ENCODE measurements at places on chromosomes 7 and 10.

GRCh38 chr10:3775696-3776551 lies 9.1 kb downstream of the KLF6 start:
- no peak for DNase-seq

- DNase-seq, result no peak
Measured at GRCh38 chr7:38977685-38978084, at the start of gene POU6F2. TSS of gene POU6F2 (plus strand) at chr7:38977909. CDS start at chr7:38977954, 45 bp downstream.

- DNase-seq, result no peak
Measured at GRCh38 chr7:143289421-143289820, 1.3 kb downstream of the CASP2 start.

DNA sequence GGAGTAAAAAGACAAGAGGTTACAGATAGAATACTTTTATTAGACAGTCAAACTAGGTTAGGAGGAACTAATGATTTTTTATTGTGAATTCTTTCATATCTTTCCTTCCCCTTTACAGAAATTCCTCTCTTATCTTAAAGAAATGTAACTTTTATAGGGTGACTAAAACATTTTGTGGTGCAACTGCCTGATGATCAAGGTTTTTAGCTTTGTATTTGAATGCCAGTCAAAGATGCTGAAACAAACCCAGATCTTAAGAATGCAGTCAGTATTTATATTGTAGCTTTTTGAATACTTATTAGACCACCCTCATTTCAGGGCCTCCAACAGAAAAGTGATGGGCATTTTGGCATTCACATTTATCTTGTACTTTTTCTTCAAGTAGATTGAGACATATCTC lies 27.4 kb downstream of the TAX1BP1 start:
- DNase-seq, result no peak

DNA sequence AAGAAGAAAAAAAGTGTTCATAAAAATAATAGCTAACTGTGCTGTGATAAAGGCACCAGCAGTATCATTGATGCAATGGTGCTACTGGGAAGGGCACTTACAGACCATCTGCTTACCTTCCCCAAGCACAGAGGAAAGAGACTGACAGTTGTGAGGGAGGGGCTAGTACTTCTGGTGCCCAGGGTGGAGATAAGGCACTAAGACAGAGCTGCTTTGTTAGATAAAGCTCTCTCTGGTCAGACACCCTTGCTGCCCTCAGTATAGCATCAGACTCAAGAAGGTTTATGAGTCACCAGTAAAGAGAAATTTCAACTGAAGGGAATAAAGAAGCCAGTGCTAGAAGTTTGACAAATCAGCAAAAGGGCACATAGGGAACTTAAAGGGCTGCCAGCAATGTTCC lies 325.6 kb downstream of the HPSE2 start:
- DNase-seq, result no peak

DNA sequence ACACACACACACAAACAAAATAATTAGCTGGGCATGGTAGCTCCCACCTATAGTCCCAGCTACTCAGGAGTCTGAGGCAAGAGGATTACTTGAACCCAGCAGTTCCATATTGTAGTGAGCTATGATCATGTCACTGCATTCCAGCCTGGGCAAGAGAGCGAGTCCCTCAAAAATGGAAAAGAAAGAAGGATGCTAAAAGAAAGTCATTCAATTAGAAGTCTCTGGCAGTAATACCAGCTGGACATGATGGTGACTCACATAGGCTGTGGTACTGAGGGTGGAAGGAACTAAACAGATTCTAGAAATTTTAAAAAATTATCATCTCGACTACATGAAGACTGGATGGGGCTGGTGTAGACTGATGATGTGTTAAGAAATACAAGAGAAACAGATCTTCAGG lies 385.3 kb downstream of the ETV1 start:
- DNase-seq, result no peak

- no peak for DNase-seq
Measured at GRCh38 chr10:128643658-128644057, 517.4 kb upstream of the MKI67 start.

GRCh38 chr10:24642921-24643678 lies 80.6 kb downstream of the ARHGAP21 start:
- peak; percentile 63 for DNase-seq

- peak; percentile 35 for DNase-seq
Measured at GRCh38 chr7:116733924-116734580, 62.1 kb downstream of the MET start.

DNA sequence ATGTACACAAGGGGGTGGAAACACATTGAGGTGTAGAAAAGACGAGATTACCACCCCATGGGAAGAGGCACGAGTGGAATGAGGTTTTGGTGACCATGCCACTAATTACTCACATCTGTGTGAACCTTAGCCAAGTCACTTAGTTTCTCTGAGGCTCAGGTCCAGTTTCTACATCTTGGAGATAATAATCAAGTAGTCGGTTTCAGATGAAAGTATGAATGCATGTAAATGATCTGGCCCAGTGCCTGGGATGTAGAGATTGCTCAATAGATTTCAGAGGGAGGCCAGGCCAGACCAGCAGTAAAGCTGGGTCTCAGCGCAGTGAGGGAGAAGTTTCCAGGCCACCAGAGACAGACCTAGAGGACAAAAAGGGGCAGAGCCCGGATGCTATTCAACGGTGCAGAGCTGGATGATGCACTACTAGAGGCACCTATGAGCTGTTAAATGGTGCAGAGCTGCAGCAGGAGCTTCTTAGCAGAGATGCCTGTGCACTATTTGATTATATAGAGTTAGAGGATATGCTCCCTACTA lies 725.1 kb downstream of the GRID1 start:
- DNase-seq, result no peak

DNA sequence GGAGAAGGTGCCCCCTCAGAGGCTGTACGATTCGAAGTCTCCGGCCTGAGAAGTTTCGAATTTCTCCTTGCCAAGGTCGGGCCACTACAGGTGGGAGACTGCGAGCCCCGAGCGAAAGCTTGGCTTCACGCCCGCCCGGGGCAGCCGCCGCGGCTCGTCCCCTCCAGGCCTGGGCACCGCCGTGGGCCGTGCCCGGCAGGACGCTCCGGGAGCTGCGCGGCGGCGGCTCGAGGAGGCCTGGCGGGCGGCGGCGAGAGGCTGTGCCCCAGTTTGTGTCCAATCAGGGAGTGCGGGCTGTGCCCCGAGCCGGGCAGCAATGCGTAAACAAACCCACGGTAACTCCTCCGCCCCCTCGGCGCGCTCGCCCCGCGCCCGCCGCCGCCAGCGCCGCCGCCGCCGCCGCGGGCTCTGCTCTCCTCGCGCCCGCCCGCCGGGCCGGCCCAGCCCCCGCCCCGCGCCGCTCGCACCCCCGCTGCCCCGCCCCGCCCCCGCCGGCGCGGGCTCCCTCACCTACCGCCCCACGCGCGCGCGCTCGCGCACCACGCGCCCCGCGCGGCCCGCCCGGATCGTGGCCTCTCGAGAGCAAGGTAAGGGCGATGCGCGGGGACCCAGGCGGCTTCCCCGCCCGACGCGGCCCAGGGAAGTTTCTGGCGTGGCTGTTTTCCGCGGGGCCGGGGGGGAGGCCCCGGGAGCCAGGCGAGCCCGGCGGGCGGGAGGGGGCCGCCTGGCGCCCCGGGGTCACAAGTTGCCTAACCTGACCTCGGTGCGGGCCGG lies 57.8 kb upstream of the PCGF5 start:
- peak; percentile 17 for DNase-seq

DNA sequence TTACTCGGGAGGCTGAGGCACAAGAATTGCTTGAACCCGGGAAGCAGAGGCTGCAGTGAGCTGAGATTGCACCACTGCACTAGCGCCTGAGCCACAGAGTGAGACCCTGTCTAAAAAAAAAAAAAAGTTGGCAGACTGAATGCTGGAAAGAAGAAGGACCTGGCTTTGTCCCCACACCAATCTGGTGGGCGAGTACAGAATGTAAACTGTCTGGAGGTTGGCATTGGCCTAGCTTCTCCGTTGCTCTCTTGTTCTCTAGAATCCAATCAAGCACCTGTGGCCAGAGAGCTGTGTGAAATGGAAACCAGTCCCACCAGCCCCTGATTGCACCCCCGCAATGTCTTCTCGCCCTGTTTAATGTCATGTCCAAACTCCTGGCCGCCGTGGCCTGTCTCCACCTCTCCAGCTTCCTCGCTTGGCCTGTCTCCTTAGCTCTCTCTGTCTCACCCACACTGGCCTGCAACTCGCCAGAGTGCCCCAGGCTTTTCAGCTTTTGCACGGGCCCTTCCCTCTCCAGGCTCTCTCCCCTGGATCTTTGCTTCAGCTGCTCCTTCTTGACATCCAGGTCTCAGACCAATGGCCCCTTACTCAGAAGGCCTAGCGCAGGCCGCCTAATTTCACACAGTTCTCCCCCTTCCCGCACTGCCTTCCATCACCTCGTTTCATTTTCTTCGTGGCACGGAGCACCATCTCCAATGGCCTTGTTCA lies 670 bp upstream of the AGK start:
- no peak for DNase-seq

GRCh38 chr10:89159761-89160160 lies 47.4 kb downstream of the CH25H start:
- no peak for DNase-seq

GRCh38 chr7:44756904-44757303 lies 8.3 kb downstream of the ZMIZ2 start:
- DNase-seq, result no peak

DNA sequence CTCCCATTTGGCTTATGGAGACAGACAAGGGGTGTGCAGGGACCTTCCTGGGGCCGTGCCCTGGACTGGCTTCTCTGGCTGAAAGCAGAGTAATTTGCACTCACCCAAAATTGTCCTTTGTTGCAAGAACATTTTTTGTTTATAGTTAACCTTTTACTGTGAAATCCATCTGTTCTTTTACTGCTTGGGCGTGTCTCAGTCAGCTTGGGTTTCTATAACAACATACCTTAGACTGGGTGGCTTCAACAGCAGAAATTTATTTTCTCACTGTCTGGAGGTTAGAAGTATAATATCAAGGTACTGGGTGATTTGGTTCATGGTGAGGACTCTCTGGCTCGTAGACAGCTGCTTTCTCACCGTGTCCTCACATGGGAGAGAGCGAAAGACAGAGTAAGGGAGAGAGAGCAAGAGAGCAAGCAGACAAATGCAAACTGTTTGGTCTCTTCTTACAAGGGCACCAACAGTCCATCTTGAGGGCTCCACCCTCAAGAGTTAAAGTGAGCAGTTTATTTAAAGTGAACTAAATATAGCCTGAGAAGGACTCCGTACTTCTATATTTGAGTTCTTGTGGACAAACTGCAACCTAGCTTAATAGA lies 131.0 kb upstream of the NPY start:
- no peak for DNase-seq

DNA sequence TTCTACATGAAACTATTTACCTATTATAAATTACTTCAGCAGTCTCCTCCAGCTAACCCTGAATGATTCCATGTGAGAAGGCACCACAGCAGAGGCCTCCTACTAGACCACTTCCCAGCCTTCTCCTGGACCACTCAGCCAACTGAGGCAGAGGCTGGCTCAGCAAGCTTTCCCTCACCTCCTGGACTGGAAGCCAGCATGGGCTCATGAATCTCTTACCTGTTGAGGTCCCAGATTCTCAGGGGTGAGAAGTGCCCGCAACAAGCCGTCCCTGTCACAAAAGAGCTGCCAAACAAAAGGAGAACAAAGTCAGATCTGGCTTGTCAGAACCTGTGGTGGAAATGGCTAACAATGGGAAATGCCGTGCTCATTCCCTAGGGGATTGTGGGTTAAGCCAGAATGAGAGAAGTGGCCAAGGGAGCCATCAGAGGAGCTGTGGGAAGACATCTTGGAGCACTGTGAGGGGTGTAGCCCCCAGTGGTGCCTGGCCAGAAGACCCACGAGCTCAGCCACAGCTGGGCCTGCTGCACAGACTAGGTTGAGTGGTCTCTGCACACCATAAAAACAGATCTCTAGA lies 36.5 kb downstream of the DPCD start:
- no peak for DNase-seq

DNA sequence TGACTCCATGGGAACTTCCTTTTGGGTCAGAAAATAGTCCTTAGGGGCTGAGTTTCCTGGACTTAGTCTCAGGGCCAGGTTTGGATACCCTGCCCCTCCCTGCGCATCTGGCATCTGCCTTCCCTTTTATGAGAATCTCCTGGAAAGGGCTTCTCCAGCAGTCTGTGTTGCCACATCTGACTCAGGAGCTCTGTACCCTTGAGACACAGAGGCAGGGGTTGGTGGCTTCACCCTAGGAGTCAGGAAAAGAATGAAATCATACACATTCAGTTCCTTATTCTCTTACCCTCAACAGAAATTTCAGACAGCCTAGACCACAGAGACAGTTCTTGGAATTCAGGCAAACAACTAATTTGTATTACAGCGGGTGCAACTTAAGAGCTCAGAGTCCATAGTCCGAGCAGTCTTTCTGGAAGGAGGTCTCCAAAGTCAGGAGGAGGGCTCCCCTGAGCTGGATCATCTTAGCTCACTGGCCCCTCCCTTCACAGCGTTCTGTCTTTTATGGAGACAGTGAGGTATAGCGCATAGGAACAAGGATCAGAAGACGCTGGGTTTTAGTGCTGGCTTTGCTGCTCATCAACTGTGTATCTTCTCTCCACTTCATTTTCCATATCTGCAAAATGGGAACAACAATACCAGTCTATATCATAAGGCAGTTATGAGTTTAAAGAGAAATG lies 3.0 kb upstream of the PLAU start:
- DNase-seq, result no peak

- DNase-seq, result no peak
Measured at GRCh38 chr7:128662091-128662490, 10.0 kb upstream of the GARIN1A start.

DNA sequence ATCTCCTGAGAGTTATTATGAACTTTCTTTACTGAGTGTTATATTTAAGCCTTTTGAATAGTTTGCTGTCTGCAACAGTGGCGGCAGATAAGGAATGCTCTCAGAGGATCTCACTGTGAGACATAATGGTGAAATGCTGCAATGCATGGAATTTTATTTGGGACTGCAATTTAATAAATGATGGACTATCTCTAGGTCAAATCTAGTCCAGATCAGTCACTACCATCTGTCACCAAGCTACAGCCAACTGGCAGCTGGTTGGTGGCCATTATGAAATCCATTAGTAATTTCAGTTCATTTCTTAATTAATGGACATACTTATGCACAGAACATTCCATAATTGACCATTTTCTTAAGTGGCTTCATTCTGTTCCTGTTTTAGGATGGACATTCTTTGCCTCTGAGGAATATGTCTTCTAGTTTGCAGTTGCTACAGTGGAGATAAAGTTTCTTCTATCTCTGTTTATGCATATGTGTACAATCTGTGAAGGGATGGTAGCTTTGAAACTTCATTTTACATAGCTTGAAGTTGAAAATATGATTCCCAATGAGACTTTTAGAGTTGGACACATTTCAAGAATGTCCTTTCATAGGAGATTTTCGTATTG lies 586.6 kb downstream of the SUGCT start:
- DNase-seq, result no peak
